ENCODE measurements at places on chromosomes 16 and 17. TPM values are rescaled to one million over a fixed set of nuclear protein-coding genes. Genes with fewer than 3 reads are reported as not detected.

DNA sequence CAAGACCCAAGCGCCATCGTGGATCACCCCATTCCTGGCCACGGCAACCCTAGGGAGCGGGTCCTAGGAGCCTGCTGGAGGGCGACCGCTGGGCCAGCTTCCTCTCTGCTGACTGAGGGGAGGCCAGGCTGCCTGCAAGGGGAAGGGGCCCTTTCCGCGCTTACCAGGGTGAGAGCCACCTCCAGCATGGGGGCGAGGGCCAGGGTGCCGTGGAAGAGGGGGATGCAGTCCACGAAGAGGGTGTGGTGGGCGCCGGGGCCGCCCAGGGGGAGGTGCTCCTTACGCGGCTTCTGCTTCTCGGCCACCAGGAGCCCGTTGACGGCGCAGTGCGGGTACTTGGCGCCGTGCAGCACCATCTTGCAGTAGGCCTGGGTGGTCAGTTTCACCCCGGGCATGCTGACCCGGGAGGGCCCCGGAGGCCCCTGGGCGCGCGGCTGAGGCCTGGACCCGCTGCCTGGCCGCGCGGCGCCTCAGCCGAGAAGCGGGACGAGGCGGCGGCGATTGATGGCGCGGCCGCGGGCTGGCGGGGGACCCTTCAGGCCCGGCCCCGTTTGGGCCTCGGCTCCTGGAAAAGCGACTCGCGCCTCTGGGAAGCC is 345 bp downstream of the EMC8 start:
- no peaks in the 10 kb centered on the region for H3K27me3 ChIP-seq
- peak; percentile 45 for DNase-seq
- peaks cover 59% of the 10 kb centered on the region for H3K4me1 ChIP-seq
- peak overlapping the region; percentile 85 for H3K27ac ChIP-seq

GRCh38 chr17:82195675-82196672 is 16.7 kb downstream of the CCDC57 start:
- no peak overlapping the region for H3K4me3 ChIP-seq
- no peaks in the 10 kb centered on the region for H3K27me3 ChIP-seq
- DNase-seq: no peak
- H3K27ac ChIP-seq: no peak overlapping the region
- H3K36me3 ChIP-seq: peaks cover 37% of the 10 kb centered on the region
- H3K4me1 ChIP-seq: peaks cover 28% of the 10 kb centered on the region

DNA sequence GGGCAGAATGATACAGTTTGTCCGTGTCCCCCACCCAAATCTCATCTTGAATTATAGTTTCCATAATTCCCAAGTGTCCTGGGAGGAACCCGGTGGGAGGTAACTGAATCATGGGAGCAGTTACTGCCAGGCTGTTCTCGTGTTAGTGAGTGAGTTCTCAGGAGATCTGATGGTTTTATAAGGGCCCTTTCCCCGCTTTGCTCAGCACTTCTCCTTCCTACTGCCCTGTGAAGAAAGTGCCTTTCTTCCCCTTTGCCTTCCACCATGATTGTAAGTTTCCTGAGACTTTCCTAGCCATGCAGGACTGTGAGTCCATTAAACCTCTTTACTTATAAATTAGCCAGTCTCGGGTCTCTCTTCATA is 28.9 kb upstream of the SEC14L1 start:
- peaks cover 11% of the 10 kb centered on the region for H3K4me1 ChIP-seq
- no peaks in the 10 kb centered on the region for H3K36me3 ChIP-seq
- no peaks in the 10 kb centered on the region for H3K27me3 ChIP-seq

DNA sequence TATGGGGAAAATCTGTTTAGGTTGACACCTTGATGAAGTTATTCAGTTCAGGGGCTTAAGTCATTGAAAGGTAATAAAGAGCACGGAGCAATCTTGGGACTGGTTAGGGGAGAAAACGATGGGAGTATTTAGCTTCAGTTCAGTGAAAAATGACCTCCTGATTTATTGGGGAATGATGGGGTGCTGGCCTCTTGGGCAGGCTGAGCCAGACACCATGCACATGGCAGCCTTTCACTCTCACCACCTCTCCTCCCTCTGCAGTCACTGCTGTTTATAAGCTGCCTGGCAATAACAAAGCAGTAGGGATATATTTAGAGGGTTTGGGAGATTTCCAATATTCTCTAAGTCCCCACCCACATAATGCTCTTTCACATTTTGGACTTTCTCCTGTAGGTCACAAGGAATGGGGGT is 140.5 kb upstream of the HS3ST2 start:
- DNase-seq: no peak
- H3K36me3 ChIP-seq: no peaks in the 10 kb centered on the region
- H3K4me3 ChIP-seq: no peak overlapping the region
- no peak overlapping the region for H3K27ac ChIP-seq
- H3K27me3 ChIP-seq: peaks cover 3% of the 10 kb centered on the region

DNA sequence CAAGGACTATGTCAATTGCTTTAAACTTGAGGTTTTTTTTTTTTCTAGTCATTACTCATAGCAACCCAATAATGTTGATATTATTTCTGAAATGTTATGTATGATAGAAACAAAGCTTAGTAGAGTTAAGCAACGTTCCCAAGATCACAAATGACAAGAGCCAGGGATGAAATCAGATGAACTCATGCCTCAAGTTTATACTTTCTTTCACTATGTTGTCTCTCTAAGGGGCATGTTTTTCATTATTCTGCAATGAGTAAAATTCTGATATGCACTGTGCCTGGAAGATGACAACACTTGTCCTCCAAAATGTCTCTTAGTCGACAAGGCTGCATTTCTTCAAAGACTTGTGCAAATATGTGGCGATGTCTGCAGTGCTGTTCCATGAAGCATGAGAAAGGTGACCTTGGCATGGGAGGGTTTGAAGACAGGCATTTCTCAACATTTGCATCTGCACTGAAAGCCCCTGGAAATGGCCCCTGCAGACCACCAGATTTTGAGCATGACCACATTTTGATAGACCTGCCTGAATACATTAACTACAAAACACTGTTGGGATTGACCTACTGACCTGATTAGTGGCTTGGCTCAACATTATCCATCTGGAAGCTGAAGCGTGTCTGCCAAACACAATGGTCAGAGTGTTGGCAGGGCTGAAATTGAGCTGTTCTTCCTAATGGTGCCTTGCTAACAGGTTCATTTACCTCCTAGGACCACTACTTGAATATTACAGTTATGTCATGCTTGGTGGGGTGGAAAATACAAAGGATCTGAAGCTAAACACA is 1027.5 kb downstream of the CDH11 start:
- no peak overlapping the region for H3K4me3 ChIP-seq
- H3K36me3 ChIP-seq: no peaks in the 10 kb centered on the region
- no peak for DNase-seq
- H3K27me3 ChIP-seq: no peaks in the 10 kb centered on the region
- no peaks in the 10 kb centered on the region for H3K4me1 ChIP-seq

- peaks cover 22% of the 10 kb centered on the region for H3K4me1 ChIP-seq
- no peaks in the 10 kb centered on the region for H3K36me3 ChIP-seq
- DNase-seq: peak; percentile 84
- no peaks in the 10 kb centered on the region for H3K27me3 ChIP-seq
- H3K27ac ChIP-seq: peak overlapping the region; percentile 5
- H3K4me3 ChIP-seq: peak overlapping the region; percentile 20
Measured at GRCh38 chr16:57277586-57277985, 6.9 kb downstream of the PLLP start.

DNA sequence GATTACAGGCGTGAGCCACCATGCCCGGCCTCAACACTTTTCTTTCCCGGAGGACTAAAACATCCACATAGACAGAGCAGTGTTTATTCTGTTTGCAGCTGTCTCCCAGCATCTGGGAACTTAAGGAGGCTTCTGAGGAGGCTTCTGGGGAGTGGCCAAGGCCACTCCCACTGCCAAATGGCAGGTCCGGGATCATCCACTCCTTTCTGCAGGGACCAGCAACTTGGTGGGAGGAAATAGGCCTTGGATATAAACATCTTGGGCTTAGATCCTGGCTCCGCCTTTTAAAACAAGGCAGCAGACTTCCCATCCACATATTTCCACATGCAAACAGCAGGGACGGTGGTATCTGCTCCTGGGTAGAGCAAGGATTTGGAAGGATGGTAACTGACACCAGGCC is 14.1 kb upstream of the SPATA32 start:
- H3K27ac ChIP-seq: no peak overlapping the region
- H3K4me1 ChIP-seq: peaks cover 19% of the 10 kb centered on the region
- H3K4me3 ChIP-seq: no peak overlapping the region

DNA sequence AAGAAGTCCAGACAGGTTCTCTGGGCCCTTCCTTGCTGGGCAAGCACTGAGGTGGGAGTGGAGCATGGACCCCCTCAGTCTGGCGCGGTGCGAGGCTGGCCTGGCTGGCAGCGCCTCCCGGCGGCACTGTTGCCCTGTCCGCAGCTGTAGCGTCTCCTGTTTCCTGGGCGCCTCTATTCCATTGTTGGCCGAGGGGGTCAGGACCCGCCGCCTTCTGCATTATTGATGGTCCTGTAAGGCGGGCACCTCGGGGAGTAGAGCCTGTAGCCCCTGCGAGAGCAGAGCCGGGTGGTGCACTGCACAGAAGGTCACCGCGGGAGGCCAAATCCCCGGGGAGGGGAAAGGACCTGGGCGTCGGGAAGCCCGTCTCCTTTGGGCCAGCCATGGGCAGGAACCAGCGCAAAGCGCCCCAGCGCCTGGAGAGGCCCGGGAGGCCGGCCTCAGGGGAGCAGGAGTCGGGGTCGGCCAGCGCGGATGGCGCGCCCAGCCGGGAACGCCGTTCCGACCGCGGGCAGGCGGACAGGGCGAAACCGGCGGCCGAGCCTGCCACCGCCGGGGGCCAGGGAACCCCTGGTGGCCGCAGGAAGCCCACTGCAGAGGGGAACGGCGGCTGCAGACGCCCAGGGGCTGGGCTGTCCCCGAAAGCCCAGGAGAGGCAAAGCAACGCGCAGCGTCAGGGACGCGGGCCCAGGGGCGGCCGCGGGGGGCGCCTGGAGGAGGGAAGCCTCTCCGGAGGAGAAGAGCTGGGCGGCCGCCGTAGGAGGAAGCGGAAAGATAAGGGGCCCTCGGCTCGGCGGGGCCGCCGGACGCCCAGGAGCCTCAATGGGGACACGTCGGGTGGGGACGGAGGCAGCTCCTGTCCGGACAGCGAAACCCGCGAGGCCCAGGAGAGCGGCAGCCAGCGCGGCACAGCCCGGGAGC is at the start of gene MYO15B:
Gene MYO15B, plus strand, starts transcription at position 126 of the 921 bp plus-strand sequence. Its CDS starts 258 bp downstream, at position 384.
- H3K36me3 ChIP-seq: no peaks in the 10 kb centered on the region
- no peaks in the 10 kb centered on the region for H3K4me1 ChIP-seq
- no peak within 1 kb of the TSS for H3K27ac ChIP-seq

DNA sequence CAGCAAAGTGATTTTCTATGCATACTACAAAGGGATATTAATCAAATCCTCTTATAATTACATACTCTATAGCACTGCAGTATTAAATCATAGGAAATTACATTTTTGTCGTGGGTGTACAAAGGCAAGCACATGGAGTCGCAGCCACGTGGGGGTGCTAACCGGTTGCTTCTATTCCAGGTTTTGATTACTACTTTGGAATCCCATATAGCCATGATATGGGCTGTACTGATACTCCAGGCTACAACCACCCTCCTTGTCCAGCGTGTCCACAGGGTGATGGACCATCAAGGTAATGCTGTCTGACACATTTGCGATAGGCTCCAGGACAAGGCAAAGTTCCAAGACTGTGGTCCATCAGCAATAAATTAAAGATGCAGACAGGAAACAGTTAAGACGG is 60.1 kb downstream of the ARSG start:
- no peak overlapping the region for H3K4me3 ChIP-seq
- H3K27ac ChIP-seq: no peak overlapping the region
- peaks cover 78% of the 10 kb centered on the region for H3K4me1 ChIP-seq

- H3K4me1 ChIP-seq: peaks cover 19% of the 10 kb centered on the region
- H3K27ac ChIP-seq: no peak overlapping the region
- no peaks in the 10 kb centered on the region for H3K36me3 ChIP-seq
Measured at GRCh38 chr17:2094891-2095535, 40.1 kb downstream of the HIC1 start.

GRCh38 chr16:70683146-70683944 is 2.5 kb downstream of the MTSS2 start:
- no peak overlapping the region for H3K27ac ChIP-seq
- H3K27me3 ChIP-seq: peaks cover 21% of the 10 kb centered on the region
- H3K36me3 ChIP-seq: no peaks in the 10 kb centered on the region
- no peak overlapping the region for H3K4me3 ChIP-seq
- H3K4me1 ChIP-seq: peaks cover 2% of the 10 kb centered on the region

DNA sequence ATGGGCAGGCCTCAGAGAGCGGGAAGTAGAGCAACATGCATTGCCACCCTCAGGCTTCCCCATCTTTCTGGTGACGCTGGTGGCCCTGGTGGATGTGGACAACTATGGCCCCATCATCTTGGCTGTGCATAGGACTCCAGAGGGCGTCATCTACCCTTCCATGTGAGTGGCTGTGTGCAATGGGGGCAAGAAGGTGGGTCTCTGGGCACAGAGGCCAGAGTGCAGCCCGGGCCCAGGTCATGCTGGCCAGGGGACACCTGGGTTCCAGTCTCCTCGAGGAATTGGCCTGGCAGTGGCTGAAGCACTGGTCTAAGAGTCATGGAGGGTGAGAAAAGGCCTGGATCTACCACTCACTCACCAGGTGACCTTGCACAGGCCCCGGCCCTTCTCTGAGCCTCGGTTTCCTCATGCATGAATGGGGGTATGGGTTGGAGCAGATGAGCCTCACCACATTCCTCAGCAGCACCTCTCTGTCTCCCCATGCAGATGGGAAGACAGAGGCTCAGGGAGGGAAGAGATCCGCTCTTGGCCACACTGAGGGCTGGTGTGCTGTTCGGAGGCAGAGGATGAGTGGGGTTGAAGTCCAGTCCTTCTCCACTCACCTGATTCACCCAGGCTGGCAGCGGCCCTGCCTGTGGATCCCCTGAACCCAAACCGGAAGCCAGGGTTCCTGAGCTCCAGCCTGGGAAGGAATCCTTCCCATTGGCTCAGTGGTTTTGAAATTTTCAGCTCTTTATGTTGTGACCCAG is 7.2 kb upstream of the ADGRG3 start:
- no peaks in the 10 kb centered on the region for H3K36me3 ChIP-seq
- H3K27me3 ChIP-seq: no peaks in the 10 kb centered on the region
- no peak overlapping the region for H3K4me3 ChIP-seq
- no peak overlapping the region for H3K27ac ChIP-seq

DNA sequence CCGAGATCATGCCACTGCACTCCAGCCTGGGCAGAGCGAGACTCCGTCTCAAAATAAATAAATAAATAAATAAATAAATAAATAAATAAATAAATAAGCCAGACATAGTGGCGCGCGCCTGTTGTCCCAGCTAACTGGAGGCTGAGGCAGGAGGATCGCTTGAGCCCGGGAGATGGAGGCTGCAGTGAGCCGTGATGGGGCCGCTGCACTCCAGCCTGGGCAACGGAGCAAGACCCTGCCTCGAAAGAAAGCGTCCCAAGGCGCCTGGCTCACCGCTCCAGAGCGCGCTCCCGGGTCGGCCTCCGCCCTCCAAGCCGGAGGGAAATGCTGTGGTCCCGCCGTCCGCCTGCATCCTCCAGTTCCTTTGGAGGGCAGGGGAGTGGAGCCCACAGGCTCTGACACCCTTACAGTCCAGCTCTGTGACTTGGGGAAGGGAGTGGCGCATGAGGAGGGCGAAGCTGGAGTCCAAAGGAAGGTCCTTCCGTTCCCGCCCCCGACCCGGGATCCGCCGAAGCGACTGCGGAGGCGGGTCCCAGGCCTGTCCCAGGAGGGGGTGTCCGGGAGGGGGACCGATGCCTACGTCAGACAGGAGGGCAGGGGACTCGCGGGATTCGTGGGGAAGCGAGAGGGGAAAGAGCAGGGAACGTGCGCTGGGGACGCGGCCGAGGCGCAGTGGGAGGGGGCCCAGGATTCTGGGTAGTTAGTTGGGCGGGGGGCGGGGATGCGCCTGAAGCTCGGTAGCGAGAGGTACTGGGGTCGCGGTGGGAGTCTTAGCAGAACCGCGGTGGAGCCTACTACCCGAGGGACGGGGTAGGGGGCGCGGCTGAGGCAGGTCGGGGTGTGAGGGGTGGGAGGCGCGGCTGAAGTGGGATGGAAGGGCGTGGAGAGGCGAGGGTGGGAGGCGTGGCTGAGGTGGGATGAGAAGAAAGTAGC is 8.4 kb upstream of the TRPV2 start:
- H3K4me1 ChIP-seq: peaks cover 2% of the 10 kb centered on the region
- no peaks in the 10 kb centered on the region for H3K36me3 ChIP-seq
- no peak overlapping the region for H3K27ac ChIP-seq
- peak; percentile 18 for DNase-seq
- H3K4me3 ChIP-seq: peak overlapping the region; percentile 59

The BCO1 gene
- not detected for total RNA-seq
